ENCODE measurements at places on chromosomes 2 and 18.

- H3K4me3 ChIP-seq = no peak overlapping the region
- H3K27me3 ChIP-seq = no peaks in the 10 kb centered on the region
- no peak for DNase-seq
- H3K27ac ChIP-seq = no peak overlapping the region
Measured at GRCh38 chr2:75065402-75066008, 107.1 kb downstream of the POLE4 start.

DNA sequence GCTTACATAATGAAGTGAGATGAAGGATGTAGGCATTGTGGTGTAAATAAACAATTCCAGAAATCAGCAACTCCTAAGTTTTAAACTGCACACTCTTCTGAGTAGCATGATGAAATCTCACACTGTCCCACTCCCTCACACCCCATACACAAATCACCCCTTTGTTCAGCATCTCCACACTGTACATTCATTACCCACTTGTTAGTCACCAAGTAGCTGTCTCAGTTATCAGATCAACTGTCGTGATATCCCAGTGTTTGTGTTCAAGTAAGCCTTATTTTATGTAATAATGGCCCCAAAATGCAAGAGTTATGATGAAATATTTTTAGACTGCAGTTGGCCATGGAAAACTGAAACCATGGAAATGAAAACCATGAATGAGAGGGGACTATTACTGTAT, 135.7 kb downstream of the GRB14 start:
- no peaks in the 10 kb centered on the region for H3K27me3 ChIP-seq
- H3K27ac ChIP-seq = no peak overlapping the region
- no peak overlapping the region for H3K4me3 ChIP-seq

DNA sequence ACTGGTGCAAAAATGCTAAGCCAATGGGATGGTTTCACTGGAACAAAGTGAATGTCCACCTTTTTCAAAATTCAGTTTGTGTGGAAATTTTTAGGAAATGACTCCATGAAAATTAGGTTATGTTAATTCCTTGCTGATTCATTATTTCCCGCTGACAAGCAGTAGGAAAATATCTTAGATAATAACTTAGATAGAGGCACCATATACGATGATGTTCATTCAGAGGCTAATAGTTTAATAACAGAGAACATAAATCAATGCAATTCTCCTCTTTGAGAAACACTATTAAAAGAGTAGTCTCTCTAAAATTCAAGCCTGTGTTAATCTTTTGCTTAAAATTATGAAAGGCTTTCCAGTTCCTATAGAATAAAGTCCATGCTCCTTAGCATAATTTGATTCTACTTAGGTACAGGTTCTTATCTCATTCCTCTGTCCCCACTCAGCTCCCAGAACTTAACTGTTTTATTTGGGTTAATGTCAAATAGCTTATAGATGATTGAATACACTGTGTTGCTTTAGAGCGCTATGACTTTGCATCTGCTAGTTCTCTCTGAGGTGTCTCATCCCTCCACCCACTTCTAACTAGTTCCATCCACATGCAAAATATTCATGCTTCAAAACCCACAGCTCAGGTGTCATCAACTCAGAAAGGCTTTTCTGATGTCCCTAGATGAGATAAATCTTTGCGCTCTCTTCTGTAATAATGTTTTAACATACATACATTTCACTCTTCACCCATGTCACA, 503.6 kb downstream of the ERBB4 start:
- no peak overlapping the region for H3K4me3 ChIP-seq
- H3K36me3 ChIP-seq = no peaks in the 10 kb centered on the region
- no peak overlapping the region for H3K27ac ChIP-seq
- DNase-seq = no peak

- H3K36me3 ChIP-seq = no peaks in the 10 kb centered on the region
- no peak for DNase-seq
- H3K27ac ChIP-seq = no peak overlapping the region
Measured at GRCh38 chr2:165624470-165624800, 154.9 kb downstream of the CSRNP3 start.

DNA sequence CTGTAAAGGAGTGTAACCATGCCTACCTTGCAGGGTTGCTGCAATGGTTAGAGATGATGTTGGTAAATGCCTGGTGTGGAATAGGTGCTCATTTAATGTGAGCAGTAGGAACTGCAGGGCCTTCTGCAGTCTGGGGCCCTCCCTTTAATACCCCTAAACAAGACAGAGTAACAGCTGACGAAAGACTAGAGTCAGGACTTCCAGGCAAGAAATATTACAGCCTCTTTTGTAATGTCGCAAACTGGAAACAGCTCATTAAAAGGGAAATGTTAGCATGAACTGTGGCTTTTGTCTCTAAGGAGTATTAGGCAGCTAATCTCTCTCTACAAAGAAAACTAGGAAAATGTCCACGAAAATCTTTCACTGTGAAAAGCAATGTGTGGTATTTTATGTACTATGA, 26.0 kb downstream of the MARCO start:
- DNase-seq = no peak
- H3K27ac ChIP-seq = no peak overlapping the region
- no peaks in the 10 kb centered on the region for H3K4me1 ChIP-seq
- peaks cover 4% of the 10 kb centered on the region for H3K27me3 ChIP-seq
- no peak overlapping the region for H3K4me3 ChIP-seq

Measured in tibial artery (tissue), 4 donors.